ENCODE measurements at places on chromosomes 2 and 18. TPM values are rescaled to one million over a fixed set of nuclear protein-coding genes. Genes with fewer than 3 reads are reported as not detected.

GRCh38 chr2:187468262-187468661 lies 20.2 kb upstream of the CALCRL start:
- no peak for DNase-seq

DNA sequence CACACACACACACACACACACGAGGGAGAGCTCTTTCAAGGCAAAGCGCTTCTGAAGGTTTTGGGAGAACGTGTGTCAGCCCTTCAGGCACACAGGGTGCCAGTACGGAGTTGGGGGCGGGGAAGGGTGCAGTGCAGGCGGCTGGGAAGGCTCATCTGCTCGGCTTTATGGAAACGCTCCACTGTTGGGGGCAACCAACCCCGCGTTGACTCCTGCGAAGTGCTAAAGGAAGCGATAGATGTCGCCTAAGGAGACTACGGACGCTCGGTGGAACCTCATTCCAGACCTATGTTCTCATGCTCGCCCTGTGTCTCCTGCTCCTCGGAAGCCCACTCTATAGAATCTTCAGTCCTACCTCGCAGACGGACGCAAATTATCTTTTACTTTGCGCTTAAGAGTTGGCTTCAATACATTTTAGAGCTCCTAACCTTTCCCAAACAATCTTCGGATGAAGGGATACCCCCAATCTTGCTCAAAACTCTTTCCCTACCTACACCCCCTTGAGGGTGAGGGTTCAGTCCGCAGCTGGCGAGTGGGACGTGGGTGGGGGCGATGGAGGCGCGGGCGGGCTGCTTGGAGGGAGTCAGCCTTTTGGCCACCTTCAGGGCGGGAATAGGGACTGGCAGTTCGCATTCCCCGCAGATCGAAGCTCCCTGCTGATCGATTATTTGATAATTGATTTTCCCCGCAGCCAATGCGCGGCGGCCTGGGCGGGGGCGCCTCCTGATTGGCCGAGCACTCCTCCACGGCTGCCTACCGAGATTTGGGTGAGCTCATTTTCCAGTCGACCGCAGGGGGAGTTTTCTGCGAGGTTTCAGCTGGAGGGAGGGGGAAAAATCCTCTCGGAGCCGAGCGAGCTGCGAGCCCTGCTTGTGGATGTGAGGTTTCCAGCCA lies 1.9 kb upstream of the MEIS1 start:
- no peak for DNase-seq

ZNF385B gene
- 2.9 TPM for total RNA-seq

- DNase-seq: no peak
These were observed 4.1 kb downstream of the CYRIA start for GRCh38 chr2:16661526-16661925.

HOXD13 gene
- not detected for total RNA-seq

- DNase-seq: no peak
These were observed 726 bp downstream of the C2orf69 start for GRCh38 chr2:199911877-199912161.

DNA sequence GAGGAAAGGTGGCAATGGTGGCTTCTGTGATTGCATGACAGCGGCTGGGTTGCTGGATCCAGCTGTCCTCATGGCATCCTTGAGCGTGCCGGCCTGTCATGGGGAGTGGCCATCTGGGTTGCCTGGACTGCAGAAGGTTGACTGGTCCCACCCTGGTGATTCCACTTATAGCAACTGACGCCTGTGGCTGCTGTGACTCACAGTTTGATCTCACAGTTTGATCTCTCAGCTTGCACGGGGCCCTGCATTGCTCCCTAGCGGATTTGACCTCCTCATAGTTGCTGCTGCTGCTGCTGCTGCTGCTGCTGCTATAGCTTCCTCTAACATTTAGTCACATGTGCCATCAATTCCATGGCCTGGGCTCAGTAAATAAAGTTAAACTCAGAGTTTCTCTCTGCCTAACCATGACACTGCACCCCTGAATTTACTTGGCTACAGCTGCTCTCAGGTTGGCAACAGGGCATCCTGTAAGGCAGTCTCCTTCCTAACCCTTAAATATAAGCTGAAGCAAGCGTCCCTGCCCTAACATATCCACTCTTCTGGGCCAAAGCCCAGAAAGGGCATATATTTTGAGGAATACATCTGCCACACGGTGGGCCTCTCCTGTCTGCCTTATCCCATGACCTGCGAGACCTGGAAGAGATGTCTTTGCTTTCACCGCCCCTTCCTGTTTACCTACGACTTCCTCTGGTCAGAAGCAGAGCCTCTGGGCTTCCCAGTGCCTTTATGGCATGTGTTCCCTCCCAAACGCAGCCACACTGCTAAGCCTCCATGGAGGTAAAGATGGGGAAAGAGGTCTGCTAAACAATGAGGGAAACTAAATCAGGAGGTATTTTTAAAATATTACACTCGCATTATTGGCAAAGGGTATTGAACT lies 37.8 kb upstream of the CCDC150 start:
- DNase-seq: no peak

DNA sequence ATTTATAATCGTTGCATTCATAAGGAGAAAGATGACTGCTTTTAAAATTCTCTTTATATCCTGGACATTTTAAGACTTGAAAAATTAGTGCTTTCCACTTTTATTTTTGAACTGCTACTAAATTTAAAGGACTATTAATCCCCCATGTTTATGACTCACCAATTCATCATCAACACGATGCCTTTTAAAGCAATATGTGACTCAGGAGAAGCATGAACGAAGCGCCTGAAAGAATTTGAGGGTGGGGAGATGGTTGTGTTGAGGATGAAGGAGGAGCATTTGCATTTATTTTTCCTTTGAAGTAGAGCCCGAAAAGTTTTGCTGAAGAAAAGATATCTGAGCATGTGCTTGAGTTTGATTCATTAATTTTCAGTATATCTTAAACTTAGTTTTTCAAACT lies 192.2 kb upstream of the LRRTM1 start:
- no peak for DNase-seq

- DNase-seq: no peak
These were observed 662.3 kb upstream of the FANCL start for GRCh38 chr2:58903427-58903826.

- no peak for DNase-seq
These were observed 63.3 kb upstream of the ITPRID2 start for GRCh38 chr2:181828122-181828705.

All from H1 (cell line).